HT-29 (cell line): ENCODE measurements at places on chromosomes 11 and 22.
A peak's percentile ranks its signal among the peaks of the same experiment; 100 is the strongest.

DNA sequence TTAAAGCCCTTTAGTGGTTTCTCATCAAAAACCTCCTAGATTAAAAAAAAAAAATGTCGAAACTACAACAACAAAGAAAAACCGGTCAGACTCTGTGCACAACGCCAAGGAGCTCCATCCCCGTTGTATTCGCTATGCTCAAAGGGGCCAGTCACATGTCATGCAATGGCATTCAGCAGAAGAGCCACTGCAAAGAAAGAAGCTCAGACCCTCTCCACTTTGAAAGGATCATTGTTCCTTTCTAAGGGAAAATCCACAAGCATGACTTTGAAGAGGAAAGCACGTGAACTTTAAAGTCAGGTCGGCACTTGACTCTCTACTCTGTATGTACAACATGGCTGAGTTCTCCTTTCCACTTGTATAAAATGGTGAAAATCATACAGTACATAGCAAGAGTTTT lies 655.6 kb downstream of the ETS1 start:
- DNase-seq: no peak

DNA sequence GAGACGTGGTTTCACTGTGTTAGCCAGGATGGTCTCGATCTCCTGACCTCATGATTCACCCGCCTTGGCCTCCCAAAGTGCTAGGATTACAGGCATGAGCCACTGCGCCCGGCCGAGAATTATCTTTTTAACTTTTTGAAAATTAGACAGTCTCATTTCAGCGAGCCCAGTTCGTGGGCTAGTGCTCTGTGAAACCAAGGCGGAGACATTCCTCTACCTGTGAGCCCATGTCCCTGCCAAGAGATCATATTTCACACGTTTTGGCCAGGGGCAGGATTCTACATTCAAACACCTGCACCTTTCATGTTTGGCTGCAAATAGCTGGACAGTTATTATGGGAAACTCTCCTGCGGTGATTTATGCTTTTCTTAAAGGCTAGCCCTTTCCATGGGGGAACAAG lies 60.3 kb downstream of the IRAG1 start:
- DNase-seq: peak; percentile 16

- DNase-seq: no peak
Observed at GRCh38 chr11:115267871-115268270, 236.3 kb downstream of the CADM1 start.

GRCh38 chr22:45916515-45916914 lies 60.4 kb downstream of the WNT7B start:
- peak; percentile 26 for DNase-seq

- DNase-seq: no peak
Observed at GRCh38 chr22:49785046-49785521, 42.6 kb downstream of the BRD1 start.

DNA sequence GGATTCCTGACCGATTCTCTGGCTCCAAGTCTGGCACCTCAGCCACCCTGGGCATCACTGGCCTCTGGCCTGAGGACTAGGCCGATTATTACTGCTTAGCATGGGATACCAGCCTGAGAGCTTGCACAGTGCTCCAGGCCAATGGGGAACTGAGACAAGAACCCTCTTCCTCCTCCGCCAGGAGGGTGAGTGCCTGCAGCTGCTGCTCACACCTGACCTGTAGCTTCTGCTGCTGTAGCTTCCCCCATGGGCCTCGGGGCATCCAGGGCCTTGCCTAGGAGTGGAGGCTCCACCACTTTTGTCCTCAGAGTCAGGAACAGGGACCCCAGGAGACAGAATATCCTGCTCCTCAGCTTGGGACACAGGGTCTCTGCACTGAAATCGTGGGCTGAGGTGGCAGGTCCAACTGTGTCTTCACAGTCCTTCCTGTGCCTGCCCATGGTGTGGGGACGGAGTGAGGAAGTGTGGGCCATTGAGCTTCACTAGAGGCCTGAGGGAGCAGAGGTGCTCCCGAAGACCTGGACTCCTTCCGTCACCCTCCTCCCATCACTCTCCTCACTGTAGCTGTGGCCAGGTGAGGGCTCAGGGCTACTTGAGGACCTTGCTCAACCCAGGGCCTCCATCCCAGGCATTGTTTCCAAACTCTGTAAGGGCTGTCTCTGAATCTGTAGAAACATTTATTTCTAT lies 103.8 kb downstream of the ZNF280B start:
- no peak for DNase-seq

GRCh38 chr11:85096939-85097338 lies 530.2 kb downstream of the DLG2 start:
- no peak for DNase-seq

DNA sequence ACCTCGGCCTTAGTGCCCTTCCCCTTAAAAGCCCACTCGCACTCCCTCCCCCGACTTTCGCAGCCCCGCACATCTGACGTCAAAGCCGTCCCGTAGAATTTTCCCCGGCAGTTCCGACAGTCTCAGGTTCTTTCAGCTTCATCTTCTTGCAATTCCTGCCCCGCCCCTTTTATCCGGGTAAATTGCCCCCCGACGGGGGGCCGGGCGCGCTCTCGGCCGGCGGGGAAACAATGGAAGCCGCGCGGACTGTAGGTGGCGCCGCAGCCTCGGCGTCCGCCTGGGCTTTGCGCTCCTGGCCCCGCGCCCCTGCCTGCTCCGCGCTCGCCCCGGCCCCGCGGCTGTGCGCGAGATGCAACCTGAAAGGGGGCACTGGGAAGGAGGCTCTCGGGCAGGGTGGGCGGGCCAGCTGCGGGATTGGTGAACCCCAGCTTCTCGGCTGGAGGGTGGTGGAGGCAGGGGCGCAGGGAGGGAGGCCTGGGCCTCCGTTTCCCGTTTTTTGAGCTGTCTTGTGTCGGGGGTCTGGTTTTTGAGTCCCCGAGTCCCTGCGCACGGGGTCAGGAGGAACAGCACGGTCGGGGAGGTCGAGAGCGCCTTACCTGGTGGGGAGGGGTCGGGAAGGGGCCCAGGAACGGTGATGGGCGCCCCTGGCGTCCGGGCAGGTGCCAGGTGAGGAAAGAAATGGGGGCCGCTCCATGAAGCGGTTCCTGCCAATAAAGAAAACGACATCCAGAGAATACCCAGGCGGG lies 859 bp upstream of the FGF19 start:
- DNase-seq: no peak

- no peak for DNase-seq
Observed at GRCh38 chr22:27230189-27230588, 571.4 kb downstream of the MN1 start.
